DND-41 (cell line): ENCODE measurements at places on chromosomes 4 and X.
A peak's percentile ranks its signal among the peaks of the same experiment; 100 is the strongest.

- no peak for DNase-seq
- H3K4me3 ChIP-seq, result peak overlapping the region; percentile 26; the same call in 1 of the 2 replicates
- H3K4me1 ChIP-seq, result peaks cover 24% of the 10 kb centered on the region
- H3K27ac ChIP-seq, result no peak overlapping the region
- H3K36me3 ChIP-seq, result no peaks in the 10 kb centered on the region
- peaks cover 62% of the 10 kb centered on the region for H3K27me3 ChIP-seq
These were observed 1.0 kb upstream of the ACSL1 start for GRCh38 chr4:184826691-184827270.

- H3K4me3 ChIP-seq, result no peak overlapping the region
- no peak overlapping the region for H3K27ac ChIP-seq
- no peaks in the 10 kb centered on the region for H3K36me3 ChIP-seq
- no peaks in the 10 kb centered on the region for H3K27me3 ChIP-seq
These were observed 41.7 kb upstream of the NKX1-1 start for GRCh38 chr4:1447676-1448588.

DNA sequence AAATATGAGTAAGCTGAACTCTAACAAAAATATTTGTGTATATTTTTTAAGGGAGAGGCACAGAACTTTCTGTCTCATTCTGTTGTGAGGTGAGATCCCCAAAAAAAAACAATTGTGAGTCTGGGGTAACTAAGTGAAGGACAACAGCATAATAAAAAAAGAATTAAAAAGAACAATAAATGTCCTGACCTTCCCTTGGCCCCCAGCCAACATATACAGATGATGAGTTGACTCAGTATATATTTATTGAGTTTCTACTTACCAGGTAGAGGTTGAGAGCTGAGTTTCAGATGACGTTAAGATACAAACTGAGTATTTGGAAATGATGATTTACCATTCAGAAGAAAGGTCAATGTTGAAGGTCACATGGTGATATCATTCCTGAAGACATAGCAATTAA is 239.5 kb downstream of the KCNIP4 start:
- H3K27ac ChIP-seq, result no peak overlapping the region
- H3K4me1 ChIP-seq, result no peaks in the 10 kb centered on the region
- no peaks in the 10 kb centered on the region for H3K27me3 ChIP-seq
- no peak for DNase-seq
- no peak overlapping the region for H3K4me3 ChIP-seq

DNA sequence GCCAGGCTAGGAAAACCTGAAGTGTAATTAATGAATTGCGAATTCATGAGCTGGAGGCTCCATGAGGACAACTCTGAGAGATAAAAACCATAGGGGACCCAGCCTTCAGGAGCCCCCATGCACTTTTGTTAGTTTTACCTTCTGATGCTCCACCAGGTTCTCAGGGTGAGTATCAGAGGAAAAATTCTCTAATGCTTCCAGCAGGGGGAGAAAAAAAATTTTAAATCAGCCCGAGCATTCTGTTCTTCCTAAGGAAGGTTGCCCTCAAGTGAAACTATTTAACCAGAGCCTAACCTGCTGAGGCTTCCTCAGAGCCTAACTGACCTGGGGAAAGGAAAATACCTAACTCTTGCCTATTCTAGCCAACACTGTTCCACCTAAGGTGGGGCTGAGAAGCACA is 552.6 kb downstream of the PPARGC1A start:
- no peak for DNase-seq
- no peak overlapping the region for H3K4me3 ChIP-seq
- H3K4me1 ChIP-seq, result peaks cover 27% of the 10 kb centered on the region
- H3K27me3 ChIP-seq, result no peaks in the 10 kb centered on the region
- H3K27ac ChIP-seq, result no peak overlapping the region

- H3K36me3 ChIP-seq, result no peaks in the 10 kb centered on the region
- no peak overlapping the region for H3K4me3 ChIP-seq
- H3K4me1 ChIP-seq, result no peaks in the 10 kb centered on the region
- H3K27me3 ChIP-seq, result no peaks in the 10 kb centered on the region
- no peak overlapping the region for H3K27ac ChIP-seq
These were observed 113.2 kb downstream of the AFF2 start for GRCh38 chrX:148613636-148614035.

DNA sequence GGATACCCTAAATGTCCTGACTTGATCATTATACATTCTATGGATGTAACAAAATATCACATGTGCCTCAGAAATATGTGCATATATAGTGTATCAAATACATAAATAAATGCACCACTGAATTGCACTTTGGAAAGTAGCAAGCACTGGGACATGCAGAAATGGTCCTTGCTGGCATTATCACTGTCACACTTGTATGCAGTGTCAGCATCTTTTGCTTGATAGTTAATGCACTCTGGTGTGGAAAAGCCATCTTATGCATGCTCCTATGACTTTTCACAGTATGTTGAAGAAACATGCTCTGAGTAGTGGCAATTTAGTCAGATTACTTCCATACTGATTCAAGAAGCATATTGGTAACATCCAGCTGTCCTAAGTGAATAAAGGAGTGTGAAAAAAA is 27.5 kb upstream of the REPS2 start:
- H3K4me3 ChIP-seq, result no peak overlapping the region
- H3K27me3 ChIP-seq, result no peaks in the 10 kb centered on the region
- H3K27ac ChIP-seq, result no peak overlapping the region
- H3K36me3 ChIP-seq, result no peaks in the 10 kb centered on the region
- no peaks in the 10 kb centered on the region for H3K4me1 ChIP-seq
